Peyer's patch (tissue), 4 donors: ENCODE measurements at places on chromosomes 7 and 10. TPM values are rescaled to one million over a fixed set of nuclear protein-coding genes. Genes with fewer than 3 reads are reported as not detected.

GRCh38 chr10:9043466-9043865 lies 989.0 kb downstream of the GATA3 start:
- DNase-seq, result no peak

MYO1G gene
- 2.7 TPM for total RNA-seq

DNA sequence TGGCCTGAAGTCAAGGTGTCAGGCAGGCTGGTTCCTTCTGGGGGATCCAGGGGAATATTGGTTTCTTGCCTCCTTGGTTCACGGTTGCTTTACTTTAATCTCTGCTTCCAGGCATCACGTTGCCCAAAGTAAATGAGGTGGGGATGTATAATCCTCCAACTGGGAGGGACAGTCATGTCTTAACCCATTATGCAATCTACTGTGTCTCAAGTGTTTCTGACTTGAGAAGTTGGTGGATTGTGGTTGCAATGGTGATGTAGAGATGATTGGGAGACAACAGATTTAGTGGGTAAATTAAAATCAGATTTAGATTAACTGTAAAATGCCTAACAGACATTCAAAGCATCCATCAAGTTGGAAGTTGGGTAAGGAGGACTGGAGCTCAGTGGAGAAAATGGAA lies 32.7 kb downstream of the TBXAS1 start:
- DNase-seq, result no peak

GRCh38 chr10:35219891-35220890 lies 93.5 kb downstream of the CREM start:
- no peak for DNase-seq

DNA sequence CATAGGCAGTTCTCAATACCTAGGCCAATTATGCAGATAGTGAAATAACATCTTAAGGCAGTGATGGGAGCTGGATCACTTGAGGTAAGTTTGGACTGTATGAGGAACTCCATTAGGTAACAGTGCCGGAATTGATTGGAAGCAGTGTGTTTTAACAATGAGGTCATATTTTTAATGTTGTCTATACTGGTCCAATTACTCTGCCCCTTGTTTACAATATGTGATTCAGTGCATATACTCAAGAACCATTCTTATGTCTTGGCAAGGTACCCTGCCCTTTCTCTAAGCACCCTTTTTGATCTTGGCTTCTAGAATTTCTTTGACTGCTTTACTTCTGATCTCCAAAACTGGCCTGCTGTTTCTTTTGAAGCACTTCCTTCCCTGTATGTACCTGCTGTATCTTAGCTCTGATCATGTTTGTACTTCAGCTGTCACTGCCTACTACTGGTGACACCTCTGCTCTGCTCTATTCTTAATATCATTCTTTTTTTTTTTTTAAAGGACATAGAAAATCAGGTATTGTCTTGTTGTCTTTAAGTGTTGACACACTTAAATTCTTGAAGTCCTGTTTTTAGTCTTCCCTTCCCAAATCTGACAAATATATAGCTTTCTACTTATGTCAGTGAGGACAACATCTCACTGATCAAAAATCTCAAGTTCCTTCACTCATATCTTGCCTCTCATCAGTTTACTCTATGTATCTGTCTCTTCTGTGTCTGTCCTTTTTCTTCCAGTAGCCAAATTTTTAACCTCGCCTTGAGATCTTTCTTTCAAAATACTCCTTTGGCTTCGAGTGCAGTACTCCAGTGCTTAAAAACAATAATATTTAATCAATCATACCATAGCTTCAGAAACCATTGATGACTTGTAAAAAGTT lies 46.4 kb upstream of the RPA3 start:
- DNase-seq, result no peak

DNA sequence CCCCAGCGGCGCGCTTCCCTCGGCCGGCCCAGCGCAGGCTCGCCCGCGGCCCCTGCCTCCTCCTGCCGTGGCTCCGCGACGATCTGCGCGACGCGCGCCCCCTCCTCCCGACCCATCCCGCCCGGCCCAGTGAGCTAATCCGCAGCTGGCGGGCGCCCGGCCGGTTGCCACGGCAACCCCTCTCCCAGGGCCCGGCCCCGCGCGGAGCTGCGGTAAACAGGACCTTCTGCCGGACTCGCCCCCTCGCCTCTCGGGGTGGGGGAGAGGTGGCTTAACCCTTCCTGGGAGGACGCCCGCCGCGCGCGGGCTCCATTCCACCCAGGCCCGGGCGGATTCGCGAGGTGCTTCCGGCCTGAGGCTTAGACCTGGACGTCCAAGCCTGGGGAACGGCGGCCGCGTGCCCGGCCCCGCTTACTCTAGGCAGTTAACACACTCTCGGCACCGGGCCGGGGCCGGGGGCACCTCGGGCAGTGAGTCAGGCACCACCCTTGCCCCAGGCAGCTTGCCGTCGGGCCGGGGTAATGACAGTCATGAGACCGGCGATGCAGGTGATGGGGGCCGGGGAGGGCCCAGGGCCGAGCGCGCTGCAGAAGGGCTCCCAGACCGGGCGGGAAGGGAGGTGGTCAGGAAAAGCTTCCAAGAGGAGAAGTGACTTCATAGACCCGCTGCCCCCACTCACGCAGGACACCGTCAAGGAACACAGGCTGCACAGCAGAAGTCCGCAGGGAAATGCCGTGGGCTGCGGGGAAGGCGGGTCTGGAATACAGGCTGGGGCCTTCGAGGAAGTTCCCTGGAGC lies at the start of gene DENND2A:
DENND2A (minus strand) TSS at position 87 of the 797 bp plus-strand sequence. CDS start 38,416 bp downstream, outside the sequence.
- DNase-seq, result peak; percentile 67

GRCh38 chr7:3923307-3923918 lies 622.4 kb downstream of the SDK1 start:
- no peak for DNase-seq

DNA sequence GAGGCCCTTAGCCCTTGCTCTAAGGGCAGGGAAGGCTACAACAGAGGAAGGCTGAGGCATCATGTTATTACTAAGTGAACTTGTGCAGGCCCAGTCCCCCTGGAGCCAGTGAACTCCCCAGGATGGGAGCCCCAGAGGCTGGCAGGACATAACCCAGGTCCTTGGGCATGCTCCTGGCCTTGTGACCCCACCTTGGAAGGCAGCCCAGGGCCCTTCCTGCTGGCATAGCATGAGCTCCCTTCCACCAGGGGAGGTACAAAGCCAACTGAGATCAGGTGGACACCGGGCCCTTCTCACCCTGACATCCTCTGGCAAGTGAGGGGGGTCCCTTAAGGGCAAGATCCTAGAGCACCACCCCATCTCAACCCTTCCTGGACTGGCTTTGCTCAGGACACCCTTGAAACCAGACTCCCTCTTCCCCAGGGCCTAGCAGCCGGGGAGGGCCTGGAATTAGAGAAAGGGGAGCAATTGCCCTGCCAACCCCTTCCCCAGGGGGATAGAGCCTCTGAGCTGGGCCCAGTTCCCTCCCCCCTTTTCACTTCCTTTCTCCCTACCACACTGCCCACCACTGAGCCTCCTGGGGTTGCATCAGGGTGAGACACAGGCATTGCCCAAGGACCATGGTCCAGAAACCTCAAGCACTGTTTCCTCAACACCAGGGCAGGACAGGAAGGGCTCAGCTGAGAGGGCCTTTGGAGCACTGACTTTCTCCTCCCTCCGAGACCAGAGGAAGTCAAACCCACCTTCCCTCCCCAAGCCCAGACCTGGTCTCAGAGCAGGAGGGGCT lies 1.8 kb upstream of the VSIR start:
- DNase-seq, result no peak

- peak; percentile 90 for DNase-seq
Observed at GRCh38 chr10:33134011-33134751, 176.2 kb upstream of the ITGB1 start.

DNA sequence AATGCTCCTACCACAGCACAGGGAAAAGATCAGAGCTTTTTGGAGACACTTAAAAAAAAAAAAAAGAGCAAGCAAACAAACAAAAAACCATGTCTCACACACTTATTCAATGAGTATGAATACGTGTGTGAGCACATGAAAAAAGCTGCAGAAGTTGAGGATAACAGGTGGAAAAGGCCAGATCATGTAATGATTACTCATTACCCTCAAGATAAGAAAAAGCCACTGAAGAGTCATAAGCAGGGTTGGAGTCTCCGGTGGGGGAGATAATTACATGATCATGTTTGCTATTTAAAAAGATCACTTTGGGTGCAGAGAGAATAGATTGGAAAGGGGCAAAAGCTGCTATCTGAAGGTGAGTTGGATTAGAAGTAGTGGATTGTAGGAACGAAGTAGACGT lies 77.0 kb downstream of the POU6F2 start:
- DNase-seq, result no peak

GRCh38 chr10:86082556-86082955 lies 284.0 kb downstream of the GRID1 start:
- DNase-seq, result no peak

GRCh38 chr7:64619705-64620104 lies 46.2 kb upstream of the ZNF107 start:
- no peak for DNase-seq
